ENCODE measurements at places on chromosomes 6 and 20.

DNA sequence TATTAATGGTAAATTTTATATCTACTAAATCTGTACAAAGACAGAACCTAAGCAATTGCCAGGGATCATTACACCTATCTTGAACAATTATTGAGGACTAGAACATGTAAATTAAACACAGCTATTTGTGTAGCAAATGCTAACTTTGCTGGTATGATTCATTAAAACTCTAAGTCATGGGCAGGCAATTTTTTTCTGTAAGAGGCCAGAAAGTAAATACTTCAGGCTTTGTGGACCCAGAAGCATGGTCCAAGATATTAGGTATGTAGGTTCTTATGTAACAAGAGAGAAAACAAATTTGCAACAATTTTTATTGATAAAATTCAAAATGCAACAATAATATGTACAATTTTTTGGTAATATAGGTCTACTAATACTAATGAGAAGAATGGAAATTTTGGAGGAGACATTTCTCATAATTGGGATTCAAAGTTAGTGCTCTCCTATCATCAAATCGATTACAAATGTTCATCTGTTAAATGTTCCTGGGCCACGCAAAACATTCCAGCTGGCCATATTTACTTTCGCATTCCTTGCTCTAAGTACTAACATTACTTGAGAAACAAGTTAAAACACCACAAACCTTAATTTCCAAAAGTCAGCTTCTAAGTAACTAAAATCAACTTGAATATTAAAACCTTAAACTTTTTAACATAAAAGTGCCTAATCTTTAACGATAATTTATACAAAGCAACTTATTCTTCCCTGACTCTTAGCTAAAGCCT, 4.3 kb downstream of the TMEM30A start:
- no peak for DNase-seq

GRCh38 chr6:50889935-50890334, 71.3 kb downstream of the TFAP2B start:
- DNase-seq, result no peak

- no peak for DNase-seq
Measured at GRCh38 chr20:39974966-39975501, 714.0 kb downstream of the MAFB start.

DNA sequence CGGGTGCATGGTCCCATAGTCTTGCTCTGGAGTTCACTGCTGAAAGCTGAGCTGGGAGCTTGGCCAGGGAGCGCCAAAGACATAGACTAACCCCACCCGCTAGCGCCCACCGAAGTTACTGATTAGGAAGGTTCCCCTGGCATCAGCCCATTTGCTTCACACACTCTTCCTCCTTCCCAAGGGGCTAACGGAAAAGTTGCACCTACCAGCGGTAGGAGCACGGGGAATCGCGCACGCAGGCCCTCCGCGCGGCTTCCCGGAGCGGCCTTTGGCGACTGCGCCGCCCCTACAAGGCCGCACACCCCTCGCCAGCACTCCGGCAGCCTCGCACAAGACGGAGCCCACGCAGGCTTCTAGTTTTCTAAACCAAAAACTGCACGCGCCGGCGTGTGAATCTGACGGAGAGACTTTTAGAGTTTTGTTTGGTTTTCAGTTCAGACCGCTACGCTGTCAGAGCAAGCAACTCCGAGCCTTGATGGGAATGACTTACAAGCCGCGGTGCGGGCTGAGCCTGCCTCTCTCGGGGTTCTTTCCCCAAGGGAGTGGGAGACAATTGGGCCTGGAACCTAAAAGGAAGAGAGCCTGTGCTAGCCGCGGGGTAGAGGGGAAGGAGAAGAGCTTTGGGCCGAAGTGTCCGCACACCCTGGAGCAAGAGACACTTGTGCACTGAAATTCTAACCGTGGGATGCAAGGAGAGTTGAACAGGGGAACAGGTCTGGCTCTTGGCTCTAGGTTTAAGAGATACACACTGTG, 891 bp upstream of the POU3F2 start:
- no peak for DNase-seq

- peak; percentile 9 for DNase-seq
Measured at GRCh38 chr6:117469356-117469755, 13.1 kb upstream of the DCBLD1 start.

DNA sequence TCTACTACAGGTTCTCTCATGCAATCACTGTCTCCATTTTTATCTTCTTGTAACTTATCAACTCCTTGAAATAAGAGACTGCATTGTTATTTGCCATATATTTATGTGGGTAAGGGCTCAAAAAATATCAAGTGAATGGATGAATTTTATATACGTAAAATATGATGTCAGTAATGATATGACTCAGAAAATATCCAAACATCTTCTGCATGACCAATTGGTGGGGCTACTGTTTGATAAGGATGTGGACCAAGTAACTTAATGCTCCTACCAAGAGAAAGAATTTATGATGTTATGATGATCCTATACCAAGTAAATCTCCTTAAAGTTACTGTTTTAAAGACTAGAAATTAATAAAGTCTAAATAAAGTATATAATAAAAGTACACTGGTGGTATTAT, 103.7 kb downstream of the OGFRL1 start:
- DNase-seq, result no peak

DNA sequence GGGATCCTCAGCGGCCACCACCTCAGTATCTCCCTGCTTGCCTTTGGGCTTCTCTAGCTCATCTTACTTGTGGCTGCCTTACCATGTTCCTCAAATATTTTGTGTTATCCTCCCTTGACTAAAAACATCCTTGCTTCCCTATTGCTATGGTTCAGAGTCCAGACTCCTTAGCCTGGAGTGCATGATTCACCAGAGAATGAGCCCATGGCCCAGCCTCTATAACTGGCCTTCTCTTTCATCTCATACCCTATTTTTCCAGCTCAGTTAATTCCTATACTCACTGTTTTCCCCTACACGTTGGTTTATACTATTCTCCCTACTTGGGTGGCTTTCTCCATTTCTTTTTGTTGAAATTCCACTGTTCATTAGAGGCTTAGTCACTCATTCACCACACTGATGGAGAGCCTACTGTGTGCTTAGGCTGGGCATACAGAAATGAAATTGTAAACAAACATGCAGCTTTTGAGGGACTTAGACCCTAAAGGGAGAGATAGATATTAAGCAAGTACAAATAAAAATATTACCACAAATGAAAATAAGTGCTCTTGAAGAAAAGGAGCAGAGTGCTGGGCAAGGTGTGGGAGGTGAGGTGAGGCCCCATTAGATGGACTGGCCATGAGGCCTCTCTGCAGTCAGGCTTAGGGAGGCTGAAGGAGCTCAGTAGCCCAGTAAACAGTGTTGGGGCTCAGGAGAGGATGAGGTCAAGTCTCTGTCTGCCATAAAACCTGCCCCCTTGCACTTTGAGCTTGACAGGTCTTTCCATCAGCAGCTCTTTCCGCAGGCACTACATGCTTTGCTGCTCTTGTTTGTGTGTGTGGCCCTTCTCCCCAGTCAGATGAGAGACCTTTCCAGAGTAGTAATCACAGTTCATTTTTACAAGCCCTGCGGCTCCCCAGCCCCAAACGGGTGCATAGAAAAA, 109.3 kb downstream of the TCP11 start:
- DNase-seq, result no peak

GRCh38 chr6:66126358-66126757, 419.3 kb upstream of the EYS start:
- no peak for DNase-seq

Measured in AML-193 (cell line).